ENCODE measurements at places on chromosomes 11 and 22.

GRCh38 chr11:12901874-12902481 is 107.1 kb upstream of the RASSF10 start:
- DNase-seq = no peak

GRCh38 chr11:117619661-117620060 is 177.4 kb downstream of the DSCAML1 start:
- DNase-seq = no peak

- DNase-seq = no peak
Observed at GRCh38 chr11:44219830-44220796, 89.8 kb downstream of the ALX4 start.

- DNase-seq = no peak
Observed at GRCh38 chr11:32894921-32895320, 2.3 kb downstream of the QSER1 start.

DNA sequence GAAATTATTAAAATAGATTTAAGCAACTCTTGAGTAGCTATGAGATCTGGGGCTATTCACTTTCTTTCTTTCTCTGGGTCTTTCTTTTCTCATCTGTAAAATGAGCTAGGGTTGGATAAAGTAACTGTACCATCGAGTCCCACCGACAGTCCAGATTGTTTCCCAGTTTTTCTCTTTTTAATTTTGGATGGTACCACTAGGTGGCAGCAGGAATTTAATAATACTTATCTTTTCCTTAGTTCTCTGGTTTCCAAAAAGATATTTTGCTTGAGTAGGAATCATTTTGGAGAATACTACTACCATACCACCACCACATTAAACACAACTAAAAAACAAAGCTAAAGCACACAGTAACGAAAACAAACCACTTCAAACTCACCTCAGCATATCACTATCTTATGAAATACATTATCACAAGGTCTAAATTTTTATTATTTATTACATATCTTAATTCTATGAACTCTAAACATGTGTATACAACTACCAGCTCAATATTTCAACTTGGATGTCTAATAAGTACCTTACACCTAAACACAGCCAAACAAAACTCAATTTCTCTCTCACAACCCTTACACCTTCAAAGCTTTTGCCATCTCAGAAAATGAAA is 584.0 kb downstream of the KCNA4 start:
- DNase-seq = no peak

DNA sequence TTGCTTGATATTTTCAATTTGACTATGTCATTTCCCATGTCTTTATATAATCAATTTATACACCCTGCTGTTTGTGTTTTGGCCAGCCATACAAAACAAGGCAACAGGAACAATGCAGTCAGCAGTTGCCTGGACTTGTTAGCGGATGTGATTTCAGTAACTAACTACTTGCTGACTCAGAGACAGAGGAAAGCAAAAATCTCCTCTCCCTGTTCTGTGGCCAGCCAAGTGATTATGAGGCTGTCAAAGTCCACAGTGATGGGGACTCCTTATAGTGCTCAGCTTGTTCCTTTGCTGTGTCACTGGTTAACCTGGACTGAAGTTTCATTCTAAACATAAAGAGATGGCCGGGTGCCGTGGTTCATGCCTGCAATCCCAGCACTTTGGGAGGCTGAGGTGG is 32.6 kb upstream of the APLP2 start:
- DNase-seq = no peak

DNA sequence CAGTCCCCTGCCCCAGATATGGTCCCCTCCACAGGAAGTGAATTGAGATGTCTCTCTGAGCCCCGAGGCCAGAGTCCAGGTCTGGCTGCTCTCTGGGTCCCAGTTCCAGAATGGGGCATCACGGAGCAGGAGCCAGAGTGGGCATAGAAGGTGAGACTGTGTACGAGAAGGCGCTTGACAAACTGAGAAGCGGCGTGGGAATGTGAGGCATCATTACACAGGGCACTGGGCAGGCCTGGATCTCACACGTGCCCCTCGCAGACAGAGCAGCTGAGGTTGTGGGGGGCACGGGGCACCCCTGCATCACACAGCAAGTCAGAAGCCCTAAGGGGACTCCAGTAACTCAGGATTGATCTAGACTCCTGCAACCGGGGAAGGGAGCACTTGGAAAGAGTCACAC is 9.2 kb downstream of the STARD10 start:
- DNase-seq = no peak

DNA sequence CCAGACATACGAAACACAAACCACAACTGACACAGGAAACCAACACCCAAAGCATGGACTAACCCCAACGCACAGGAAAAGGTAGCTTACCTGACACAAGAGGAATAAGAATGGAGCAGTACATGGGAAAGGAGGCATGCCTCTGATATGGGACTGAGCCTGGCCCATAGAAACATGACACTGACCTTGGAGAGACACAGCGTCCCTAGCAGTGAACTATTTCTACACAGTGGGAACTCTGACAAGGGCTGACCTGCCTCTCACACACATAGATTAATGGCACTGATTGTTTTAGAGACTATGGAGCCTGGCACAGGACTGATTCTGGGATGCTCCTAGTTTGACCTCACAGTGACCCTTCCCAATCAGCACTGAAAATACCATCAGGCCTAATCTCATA is 12.0 kb downstream of the CCKBR start:
- DNase-seq = no peak

DNA sequence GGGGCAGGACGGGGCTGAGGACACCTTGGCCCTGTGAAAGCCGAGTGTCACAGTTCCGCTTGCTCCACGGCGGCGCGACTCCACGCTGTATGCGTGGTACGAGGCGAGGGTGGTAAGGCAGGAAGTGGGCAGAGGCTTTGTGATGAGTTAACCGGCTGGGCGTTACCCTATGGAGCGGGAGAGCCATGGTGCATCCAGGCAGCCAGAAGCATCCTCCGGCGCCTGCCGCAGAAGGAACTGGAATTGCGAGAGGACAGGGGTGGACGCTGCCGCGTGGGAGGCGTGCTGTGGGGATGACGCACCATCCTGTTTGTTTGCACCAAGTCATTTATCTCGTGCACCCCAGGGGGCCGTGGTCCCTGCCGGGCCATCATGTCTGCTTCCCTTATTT is 643.9 kb downstream of the BRD1 start:
- DNase-seq = no peak

DNA sequence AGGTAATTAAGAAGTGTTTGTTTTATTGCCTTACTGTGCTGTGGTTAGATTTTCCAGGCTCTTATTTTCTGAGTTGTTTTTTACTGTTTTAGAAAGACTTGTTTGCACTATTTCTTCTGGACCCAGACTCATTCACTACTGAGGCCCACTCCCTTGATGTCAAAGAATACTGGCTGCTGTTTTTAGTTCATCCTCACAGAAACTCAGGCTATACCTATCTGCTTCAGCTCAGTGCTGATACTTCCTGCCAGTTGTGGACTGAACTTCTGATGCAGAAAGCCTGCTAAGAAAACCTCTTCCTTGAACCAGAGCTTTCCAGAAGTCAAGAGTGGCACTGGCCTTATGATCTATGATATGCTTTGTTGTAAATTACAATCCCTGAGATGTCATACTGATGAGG is 15.9 kb upstream of the PIK3IP1 start:
- DNase-seq = no peak

GRCh38 chr22:36918586-36919284 is 5.3 kb downstream of the CSF2RB start:
- DNase-seq = no peak

DNA sequence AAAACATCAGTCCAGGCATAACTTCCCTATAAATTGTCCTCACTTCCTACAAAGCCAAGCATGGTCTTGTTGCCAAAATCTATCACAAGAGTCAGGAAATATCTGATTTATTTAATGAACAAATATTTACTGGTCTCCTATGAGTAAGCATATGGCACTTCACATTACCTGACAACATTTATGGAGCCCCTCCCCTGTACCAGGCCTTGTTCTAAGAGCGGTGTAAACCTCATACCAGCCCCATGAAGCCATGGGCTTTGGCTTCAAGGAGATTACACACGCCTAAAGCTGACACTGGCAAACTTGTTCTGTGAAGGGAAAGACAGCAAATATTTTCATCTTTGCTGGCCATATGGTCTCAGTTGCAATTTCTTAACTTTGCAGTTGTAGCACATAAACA is 43.0 kb upstream of the EIF3D start:
- no peak for DNase-seq

GRCh38 chr22:23893121-23893944 is 850 bp upstream of the MIF start:
- no peak for DNase-seq

- DNase-seq = no peak
Observed at GRCh38 chr22:39349967-39350726, at the start of gene SYNGR1. Gene SYNGR1 (plus strand): TSS chr22:39349991. CDS start chr22:39350011, 20 bp downstream.

DNA sequence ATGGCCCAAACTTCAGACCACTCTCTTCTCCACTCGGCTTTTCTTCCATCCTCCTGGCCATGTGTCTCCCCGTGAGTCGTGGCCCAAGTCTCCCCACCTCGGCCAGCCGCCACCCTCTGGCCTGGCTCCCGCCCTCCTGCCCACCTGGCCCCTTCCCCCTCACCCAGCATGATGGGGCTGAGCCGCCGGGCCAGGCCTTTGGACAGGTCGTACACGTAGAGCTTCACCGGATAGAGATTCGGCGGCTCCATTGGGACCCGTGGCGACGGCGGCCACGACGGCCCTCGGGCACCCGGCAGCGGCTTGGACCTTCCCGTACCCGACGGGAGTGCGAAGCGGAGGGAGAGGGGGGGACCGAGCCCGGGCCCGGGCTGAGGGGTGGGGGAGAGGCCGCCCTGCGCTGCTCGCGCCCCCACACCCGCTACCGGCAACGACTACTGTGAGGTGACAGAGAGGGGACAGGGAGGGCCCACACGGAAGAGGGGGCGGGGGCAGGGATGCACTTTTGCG is at the start of gene DESI1:
Gene DESI1 (minus strand): TSS at position 455 of the 510 bp plus-strand sequence. CDS start 204 bp downstream, at position 251.
- no peak for DNase-seq

DNA sequence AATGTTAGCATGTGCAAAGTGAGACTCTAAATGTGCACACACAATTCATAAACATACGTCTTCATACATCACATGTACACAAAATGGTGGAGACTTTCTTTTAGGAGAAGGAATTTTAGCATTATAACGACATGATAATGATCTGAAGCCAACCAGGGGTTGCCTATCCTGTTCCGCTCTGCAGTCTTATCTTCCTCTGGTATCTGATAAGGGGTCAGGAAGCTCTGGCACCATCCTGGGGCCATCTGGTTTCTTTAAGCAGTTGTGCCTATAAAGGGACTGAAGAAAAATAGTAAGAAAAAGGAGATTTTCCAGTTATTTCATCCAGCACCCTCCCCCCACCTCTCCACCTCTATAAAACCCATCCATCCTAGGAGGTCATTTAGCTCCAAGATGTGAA is 5.8 kb upstream of the NUP50 start:
- DNase-seq = no peak

GRCh38 chr11:56659755-56660154 is 3.7 kb upstream of the OR5AR1 start:
- DNase-seq = no peak

- DNase-seq = no peak
Observed at GRCh38 chr11:15189189-15189588, 74.5 kb downstream of the INSC start.

- no peak for DNase-seq
Observed at GRCh38 chr22:27493796-27494195, 307.8 kb downstream of the MN1 start.

- DNase-seq = no peak
Observed at GRCh38 chr22:49871482-49871881, 17.8 kb downstream of the ZBED4 start.

- no peak for DNase-seq
Observed at GRCh38 chr11:57134284-57134683, 47.5 kb upstream of the LRRC55 start.

- DNase-seq = no peak
Observed at GRCh38 chr11:116539836-116540418, 232.9 kb downstream of the BUD13 start.

- DNase-seq = no peak
Observed at GRCh38 chr11:79438631-79439409, 2.0 kb downstream of the TENM4 start.

- no peak for DNase-seq
Observed at GRCh38 chr11:5604896-5605295, 8.5 kb downstream of the TRIM6 start.

DNA sequence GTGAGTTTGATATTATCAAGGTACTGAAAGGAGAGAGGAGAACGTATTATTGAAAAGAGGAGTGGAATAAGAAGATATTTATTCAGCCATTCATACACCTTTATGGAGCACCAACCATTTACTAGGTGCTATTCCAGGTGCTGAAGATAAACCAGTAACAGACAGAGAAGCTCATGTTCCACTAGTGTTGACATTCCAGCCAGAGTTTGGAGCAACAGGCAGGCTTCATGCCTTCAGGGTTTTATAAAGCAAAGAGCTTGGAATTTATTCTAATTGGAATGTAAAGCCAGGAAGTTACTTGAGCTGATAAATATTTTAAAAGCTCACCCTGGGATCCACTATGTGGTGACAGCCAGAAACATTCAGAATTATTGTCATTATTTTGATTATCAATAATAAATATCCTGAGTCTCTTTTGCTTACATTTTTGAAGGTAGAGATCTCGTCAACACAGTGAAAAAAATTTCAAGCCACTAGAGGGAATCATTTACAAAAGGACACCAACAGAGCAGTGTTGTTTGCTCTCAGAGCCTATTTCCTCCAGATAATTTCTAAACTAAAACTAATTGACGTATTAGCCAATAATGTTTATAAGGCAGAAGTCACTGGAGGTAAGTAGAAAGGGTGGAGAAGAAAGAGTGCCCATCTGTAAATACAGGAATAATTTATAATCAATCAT is 172.0 kb downstream of the KCNA4 start:
- no peak for DNase-seq

- DNase-seq = no peak
Observed at GRCh38 chr11:1162491-1163311, 4.9 kb downstream of the MUC5AC start.

- no peak for DNase-seq
Observed at GRCh38 chr22:41347066-41347859, 34.5 kb upstream of the TEF start.

DNA sequence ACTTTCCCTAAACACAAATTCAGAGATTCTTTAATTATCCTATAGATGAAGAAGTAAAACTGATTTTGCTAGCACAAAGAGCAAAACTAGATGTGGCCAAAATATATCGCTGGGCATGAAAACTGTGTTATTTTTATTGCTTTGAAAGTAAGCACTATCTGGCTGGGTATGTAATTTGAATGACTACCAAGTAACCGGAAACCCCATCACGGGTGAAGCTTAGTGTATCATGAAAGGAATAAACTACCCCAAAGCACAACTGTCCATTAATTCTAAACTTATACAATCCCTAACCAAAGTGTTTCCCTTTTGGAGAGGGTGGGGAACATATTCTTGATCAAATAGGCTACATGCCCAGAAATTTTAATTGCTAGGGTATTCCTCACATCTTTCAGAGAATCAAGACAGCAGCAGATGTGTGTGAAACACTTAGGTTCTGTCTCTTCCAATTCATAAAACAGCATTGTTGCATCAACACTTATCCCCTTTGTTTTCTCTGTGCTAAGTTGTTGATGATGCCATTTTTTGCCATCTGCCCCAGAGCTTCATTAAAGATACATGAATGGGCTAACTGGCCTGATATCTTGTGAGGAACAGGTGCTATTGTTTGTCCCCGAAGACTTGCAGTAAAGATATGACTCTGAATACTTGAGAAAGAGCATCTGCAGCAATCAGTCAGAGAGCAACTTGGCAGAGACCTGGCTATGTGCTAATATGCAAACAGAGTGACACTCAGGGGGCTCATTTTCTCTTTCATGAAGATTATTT is 238.2 kb downstream of the SOX6 start:
- no peak for DNase-seq

- DNase-seq = no peak
Observed at GRCh38 chr22:46389081-46389480, 53.6 kb downstream of the TRMU start.
